Fibroblast of villous mesenchyme (primary cell): ENCODE measurements at places on chromosomes 5 and 9. TPM values are rescaled to one million over a fixed set of nuclear protein-coding genes. Genes with fewer than 3 reads are reported as not detected.
A peak's percentile ranks its signal among the peaks of the same experiment; 100 is the strongest.

DNA sequence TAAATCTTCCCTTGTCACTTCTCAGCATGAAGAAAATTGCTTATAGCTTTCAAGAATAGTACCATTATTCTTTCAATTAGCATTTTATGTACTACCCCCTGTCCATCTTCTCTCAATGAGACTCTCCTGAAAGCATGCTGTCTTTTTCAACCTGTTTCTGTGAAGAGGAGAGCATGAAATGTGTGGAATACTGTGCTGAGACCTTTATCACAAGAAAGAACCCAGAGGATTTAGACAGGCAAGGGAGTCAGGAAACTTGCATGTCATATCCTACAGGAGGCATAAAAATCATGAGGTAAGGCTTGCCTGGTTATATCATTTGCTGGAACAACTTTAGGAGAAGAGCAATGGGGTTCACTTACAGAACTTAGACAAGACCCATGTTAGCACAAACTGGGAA is 56.7 kb upstream of the LPAR1 start:
- DNase-seq: peak; percentile 13

GRCh38 chr9:33988219-33988890 is 60.3 kb downstream of the UBAP2 start:
- peak; percentile 11 for DNase-seq

DNA sequence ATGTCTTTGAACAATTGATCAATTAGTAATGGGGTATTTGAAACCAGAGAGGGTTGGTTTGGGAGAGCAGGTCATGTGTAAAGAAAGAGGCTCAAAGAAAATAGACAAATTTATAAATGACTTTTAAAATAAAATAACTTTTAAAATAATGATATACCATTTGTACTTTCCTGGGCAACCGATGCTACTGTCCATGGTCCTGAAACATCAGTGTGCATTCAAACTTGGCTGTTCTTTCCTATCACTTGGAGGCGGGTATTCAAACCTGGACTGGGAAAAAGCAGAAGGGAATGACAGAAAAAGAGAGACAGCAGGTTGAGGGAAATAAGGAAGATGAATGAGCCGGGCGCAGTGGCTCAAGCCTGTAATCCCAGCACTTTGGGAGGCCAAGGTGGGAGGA is 1446.4 kb upstream of the WWC1 start:
- DNase-seq: peak; percentile 17

GRCh38 chr9:138080979-138081378 is 203.4 kb downstream of the CACNA1B start:
- DNase-seq: no peak

GRCh38 chr9:34684145-34684544 is 6.9 kb downstream of the CCL19 start:
- DNase-seq: no peak

DNA sequence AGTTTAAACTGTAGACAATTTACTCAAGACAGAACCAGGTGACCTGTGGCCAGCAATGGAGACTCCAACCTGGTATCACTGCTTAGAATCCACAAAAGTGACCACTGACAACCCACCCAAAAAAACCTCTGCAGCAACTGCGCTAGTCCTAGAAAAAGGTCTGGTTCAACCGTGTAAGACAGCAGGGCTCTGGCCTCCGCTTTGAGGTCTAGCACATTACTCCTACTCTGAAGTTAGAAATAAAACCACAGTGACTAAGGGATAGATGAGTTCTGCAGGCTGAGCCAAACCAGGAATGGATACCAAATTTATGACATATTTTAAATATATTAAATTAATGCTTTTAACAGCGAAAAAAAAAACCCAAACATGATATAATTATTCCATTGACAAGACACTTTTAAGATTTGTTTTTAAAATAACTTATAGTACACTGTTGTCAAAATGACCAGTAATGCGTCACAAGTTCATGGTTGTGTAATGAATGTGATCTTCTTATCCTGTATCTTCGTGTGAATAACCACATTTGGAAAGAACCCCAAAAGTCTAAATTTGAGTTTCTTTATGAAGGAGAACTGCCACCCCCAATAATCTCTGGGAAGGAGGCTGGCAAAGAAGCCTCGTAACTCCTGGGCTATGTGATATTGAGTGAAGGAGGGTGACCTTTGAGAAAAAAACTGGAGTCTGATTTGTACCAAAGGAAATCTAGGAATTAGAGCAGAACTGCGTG is 101.9 kb upstream of the SLC44A1 start:
- peak; percentile 84 for DNase-seq

GRCh38 chr5:132023258-132024116 is 12.0 kb upstream of the ACSL6 start:
- no peak for DNase-seq

- DNase-seq: no peak
Observed at GRCh38 chr5:65157906-65158603, 323.7 kb downstream of the ADAMTS6 start.

- DNase-seq: no peak
Observed at GRCh38 chr9:99682378-99682777, 139.3 kb upstream of the NR4A3 start.

GRCh38 chr5:178467568-178468195 is 122.5 kb downstream of the COL23A1 start:
- DNase-seq: peak; percentile 48

Gene ANXA1
- 526 and 798 TPM in 2 replicates for total RNA-seq

GRCh38 chr5:133983674-133984073 is 15.2 kb upstream of the C5orf15 start:
- DNase-seq: no peak
